ENCODE measurements at places on chromosomes 1 and 21. TPM values are rescaled to one million over a fixed set of nuclear protein-coding genes. Genes with fewer than 3 reads are reported as not detected.
A peak's percentile ranks its signal among the peaks of the same experiment; 100 is the strongest.

- no peak for DNase-seq
Measured at GRCh38 chr1:6544831-6545230, 9.5 kb downstream of the NOL9 start.

GRCh38 chr1:3186526-3186921 lies 117.5 kb downstream of the PRDM16 start:
- DNase-seq = peak; percentile 90

- DNase-seq = peak; percentile 78
Measured at GRCh38 chr1:110390096-110390495, 730 bp downstream of the SLC16A4 start.

DNA sequence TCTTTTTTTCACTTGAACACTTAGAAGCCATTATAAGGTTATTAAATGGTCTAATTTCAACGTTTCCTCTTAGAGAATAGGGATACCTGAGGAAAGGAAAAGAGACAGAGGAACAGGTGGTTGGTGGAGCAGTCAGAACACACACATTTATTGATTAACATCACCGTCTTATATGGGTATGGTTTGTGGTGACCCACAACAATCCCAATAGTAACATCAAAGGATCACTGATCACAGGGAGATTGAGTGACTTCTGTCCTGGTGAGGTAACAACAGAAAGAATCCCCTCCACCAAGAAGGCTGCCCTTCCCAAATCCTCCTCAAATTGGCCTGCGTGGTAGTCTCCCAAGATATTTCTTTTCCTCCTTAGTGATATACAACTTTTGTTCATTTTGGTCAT lies 474.0 kb downstream of the PLPP3 start:
- no peak for DNase-seq

NLRP3 gene
- 1.4 TPM for total RNA-seq

DNA sequence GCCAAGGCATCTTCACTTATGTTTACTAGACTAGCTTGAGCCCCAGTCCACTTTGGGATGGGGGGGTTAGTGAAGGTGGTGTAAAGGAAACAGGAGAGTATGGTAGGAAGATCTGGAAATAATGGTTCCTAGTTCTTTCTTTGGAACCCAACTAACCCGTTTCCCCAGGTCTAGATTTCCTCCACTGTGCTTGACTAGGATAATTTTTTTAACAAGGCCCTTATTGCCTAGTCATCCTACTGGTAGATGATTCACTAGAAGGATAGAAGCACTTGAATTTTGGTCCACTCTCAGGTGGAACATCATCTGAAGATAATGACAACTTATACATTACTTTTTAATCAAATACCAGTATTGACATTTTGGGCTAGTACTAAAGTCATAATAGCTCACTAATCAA lies 45.9 kb upstream of the MYOCOS start:
- DNase-seq = no peak

RHCE gene
- total RNA-seq = 0.44 TPM

GRCh38 chr1:151720974-151721787 lies at the start of gene RIIAD1:
Gene RIIAD1, plus strand, starts transcription at chr1:151721522. Its CDS starts 15 bp downstream, at chr1:151721537.
- peak; percentile 55 for DNase-seq

CCDC181 gene
- total RNA-seq = 0.66 TPM

SPRR1B gene
- not detected for total RNA-seq

DNA sequence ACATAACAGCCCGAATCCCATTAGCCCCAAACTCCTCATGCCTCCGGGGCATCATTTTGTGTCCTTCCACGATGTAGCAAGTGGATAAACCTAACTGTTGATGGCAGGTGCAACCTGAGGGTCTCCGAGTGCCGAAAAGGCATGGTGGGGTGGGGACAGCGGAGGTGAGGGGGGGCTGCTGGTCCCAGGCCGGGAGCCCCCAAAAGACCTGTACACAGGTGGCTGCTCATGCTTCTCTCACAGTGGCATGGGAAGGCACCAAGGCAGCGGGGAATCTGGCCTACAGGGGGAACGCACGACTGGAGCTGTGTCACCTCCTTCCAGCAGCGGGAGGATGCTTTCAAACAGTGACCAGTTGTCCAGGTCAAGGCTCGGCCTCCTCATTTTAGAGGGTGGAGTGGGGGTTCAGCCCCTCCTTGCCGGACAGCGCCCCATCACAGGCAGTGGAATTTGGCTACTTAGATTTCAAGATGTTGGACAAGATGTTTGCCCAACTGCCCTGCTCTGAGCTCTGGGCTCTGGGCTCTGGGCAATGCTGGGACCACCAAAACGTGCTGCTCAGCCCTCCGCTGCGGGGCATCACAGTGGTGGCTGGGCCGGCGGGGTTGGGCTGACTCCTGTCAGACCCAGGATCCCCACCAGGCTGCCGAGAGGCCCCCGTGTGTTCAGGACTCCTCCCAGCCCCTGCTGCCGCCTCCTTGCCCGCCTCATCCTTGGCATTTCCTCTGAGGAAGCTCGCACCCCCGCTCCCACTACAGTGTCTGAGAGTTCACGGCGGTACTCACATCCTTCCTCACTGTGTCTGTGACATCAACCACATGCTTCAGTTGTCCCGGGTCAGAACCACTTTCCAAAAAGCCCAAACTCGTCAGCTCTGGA lies 7.6 kb downstream of the DNMT3L start:
- DNase-seq = no peak

ZNF593OS gene
- total RNA-seq = 0.31 TPM

DNA sequence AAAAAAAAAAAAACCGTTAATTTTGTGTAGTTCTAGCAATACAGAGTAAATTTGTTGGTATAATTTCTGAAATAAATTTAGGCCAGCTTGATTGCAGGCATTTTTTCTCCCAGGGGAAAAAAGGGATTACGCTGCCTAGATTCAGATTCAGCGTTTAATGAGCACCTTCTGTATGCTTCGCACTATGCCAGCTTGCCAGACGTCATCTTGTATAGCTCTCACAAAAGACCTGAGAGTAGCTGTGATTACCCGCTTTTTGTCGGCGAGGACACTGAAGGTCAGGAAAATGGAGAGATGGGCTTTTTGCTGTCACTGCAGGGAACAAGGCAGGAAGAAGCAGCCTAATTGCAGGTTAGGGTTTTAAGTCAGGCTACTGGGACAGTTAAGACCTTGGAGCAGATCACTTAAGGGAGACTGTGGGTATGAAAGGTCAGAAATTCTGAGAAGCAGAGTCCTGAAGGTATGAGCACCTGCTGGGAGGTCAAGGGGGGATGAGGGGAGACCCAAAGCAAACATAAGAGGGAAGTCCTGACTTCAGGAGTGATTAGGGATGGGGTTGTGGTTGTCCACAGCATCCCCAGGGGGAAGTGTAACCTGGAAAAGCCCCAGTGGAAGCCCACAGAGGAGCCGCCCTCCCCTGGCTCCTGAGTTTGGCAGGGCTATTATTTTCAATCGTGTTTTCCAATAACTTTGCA lies 39.0 kb downstream of the TMCC2 start:
- no peak for DNase-seq

DNA sequence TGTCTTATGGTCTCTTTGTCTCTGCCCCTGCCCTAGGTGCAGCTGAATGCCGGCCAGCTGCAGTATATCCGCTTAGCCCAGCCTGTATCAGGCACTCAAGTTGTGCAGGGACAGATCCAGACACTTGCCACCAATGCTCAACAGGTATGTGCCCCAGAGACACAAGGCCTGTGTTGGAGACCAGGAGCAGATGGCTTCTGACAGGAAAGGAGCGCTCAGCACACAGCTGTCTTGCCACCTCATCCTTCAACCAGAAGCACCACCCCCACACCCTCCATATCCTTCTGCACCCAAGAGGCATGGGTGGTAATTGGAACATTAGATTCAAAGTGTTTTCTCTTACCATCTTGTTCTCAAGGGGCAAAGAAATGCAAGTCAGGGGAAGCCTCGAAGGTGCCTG lies 17.0 kb upstream of the KCNQ4 start:
- DNase-seq = no peak

DNA sequence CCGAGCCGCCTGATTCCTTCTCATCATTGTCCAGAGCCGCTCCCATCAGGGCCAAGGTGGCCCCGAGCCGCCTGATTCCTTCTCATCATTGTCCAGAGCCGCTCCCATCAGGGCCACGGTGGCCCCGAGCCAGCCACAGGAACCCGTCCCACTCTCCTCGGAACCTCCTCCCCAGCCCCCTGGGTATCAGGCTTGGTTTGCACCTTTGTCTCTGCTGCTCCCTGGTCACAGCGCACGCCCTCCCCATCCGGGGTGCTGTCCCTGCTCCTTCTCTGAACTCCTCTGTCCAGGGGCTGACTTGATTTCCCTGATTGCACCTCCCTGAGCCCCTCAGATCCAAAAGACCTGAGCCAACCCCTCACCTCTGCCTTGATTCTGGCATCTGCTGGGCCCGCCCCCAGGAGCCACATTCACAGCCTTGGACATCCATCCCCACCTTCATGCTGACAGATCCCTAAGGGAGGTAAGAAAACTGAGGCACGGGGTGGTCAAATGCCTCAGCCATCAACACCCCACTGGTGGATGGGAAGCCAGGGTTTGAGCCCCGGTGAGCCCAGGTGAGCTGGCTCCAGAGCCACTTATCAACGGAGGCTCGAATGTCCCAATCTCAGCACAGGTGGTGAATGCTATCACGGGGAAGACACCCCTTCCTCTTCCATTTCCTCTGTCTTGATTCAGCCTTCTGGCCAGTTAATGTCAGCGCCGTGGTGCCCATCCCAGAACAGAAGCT lies 25.6 kb upstream of the COL18A1 start:
- DNase-seq = no peak

GABRD gene
- 0.35 TPM for total RNA-seq

DNA sequence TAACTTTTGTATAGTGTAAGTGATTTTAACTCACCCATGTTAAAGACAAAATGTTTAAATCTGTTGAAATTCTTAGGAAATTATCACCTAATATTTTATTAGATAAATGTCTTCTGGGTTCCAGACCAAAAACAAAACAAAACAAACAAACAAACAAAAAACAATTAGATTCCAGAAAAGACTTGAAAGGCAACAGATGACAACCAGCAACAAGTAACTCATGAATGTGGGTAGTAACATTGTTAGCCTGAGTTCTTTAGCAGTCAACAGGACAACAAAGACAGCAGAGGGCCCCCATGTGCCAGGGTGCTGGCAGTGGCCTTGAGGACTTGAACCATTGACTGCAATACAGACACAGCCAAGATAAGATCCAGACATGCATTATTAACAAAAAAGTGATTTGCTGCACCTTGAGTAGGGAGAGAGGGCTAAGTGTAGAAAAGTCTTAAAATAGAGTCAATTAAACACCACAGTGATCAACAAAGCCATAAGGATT lies 2.4 kb upstream of the CD247 start:
- no peak for DNase-seq

DNA sequence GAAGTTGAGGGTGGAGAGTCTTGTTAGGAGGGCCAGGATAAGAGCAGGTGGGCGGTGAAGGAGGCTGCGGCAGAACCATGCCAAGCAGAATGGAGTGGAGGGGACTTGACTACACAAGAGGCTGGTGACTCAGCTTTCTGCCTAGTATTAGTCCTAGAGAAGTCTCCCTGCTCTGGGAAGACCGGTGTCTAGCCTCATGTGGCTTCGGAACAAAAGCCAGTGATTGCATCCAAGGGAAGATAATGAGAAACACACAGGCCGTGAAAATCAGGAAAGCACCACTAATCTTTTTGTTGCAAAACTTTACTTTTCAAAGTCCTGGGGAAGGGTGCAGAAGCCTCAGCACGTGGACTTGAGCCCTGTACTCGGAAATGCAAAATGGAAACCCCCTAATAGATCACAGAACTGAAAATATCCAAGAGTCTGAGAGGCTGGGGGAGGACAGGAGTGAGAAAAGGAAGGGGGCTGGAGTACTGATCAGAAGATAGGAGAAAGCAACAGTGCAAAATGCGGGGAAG lies 31.4 kb downstream of the DDR2 start:
- peak; percentile 73 for DNase-seq

DNA sequence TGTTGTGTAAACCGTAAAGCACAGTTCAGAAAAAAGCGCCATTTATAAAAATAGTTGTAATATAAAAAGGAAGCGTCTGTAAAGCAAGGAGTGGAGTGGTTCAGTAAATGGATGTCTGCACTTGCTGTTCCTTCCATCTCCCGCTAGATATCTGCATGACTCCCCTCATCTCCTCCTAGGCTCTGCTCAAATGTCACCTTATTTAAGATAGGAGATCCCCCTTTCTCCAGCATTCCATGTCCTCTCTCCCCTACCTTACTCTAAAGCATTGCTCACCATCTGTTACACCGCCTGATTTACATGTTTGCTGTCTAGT lies 745 bp downstream of the MUL1 start:
- DNase-seq = no peak

CGN gene
- 0.35 TPM for total RNA-seq

PCSK9 gene
- total RNA-seq = 3.1 TPM

DNA sequence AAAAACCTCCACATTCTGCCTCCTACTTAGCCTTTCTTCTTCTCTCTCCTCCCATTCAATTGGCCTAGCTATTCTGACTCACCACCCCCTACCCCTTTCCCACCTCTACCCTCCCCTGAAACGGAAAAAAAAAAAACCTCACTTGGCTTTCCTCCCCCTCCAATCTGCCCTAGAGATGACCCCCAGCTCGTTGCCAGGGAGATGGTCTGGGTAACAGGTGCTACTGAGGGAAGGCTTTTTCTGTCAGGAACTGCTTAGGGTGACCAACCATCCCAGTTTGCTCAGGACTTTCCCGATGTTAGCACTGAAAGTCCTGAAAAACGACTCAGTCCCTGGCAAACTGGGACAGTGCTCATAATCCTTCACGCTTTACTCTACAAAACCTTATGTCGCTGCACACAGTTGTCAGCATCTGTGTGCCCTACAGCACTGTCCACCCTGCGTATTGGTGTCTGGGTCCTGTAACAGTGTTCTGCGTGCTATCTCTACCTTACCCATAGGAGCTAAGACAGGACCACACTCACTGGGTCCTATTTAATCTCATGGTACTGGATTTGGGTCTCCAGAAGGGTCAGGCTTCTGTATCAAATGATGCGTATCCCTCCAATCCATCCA lies 7.7 kb upstream of the CADM3 start:
- DNase-seq = no peak

DNA sequence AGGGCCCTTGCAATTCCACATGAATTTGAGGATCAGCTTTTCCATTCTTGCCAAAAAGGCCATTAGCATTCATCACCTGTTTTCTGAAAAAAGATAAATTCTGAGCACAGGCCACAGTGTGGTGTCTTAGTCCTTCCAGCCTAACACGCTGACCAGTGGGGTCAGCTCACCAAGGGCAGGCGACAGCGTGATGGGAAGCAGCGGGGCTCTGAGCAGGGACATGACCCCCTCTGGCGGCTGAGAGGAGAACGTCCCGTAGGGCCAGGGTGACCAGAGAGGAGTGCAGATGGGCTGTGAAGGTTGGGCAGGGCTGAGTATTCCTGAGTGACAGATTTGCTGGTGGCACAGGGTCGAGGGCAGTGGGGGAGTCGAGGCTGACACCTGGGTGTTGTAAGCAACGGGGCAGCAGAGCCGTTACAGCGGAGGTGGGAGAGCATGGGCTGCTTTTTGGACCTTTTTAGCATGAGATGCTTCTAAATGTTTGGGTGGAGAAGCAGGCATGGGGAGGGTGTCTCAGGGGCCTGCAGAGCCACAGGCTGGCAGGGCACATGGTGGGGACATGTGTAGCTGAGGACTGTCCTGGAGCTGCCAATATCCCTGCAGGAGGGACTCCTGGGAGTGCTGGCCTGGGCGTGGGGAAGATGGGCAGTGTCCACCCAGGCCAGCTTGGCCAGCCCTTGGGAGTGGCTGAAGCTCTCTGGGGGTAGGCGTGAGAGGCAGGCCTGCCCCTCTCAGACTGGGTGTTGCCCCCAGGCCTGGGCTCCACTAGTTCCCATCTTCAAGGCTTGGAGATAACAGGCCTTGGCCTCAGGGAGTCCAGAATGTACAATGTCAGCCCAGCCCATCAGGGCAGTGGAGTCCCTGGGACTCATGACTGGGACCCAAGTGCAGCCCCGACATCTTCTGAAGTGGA lies 8.6 kb upstream of the CALML6 start:
- peak; percentile 90 for DNase-seq
